ENCODE measurements at places on chromosomes 6 and 20. TPM values are rescaled to one million over a fixed set of nuclear protein-coding genes. Genes with fewer than 3 reads are reported as not detected.

LY6G6D gene
- not detected for total RNA-seq

SOBP gene
- total RNA-seq, result 0.75 TPM

SYNJ2 gene
- 46.7 TPM for total RNA-seq

SSTR4 gene
- total RNA-seq, result 0.32 TPM

MTG2 gene
- 36.8 TPM for total RNA-seq

OXT gene
- total RNA-seq, result not detected

OR2H1 gene
- total RNA-seq, result not detected

KCNK16 gene
- not detected for total RNA-seq

TFAP2D gene
- total RNA-seq, result not detected

BTN1A1 gene
- not detected for total RNA-seq

RIPOR3 gene
- not detected for total RNA-seq

GLP1R gene
- not detected for total RNA-seq

HTR1E gene
- total RNA-seq, result not detected

RBBP8NL gene
- total RNA-seq, result 1.3 TPM

EPB41L1 gene
- total RNA-seq, result 81.3 TPM

ZNF831 gene
- not detected for total RNA-seq

WFDC9 gene
- total RNA-seq, result not detected

SLC35D3 gene
- total RNA-seq, result 0.05 TPM

ZC2HC1B gene
- total RNA-seq, result not detected

APOM gene
- total RNA-seq, result 2.9 TPM

OR12D3 gene
- total RNA-seq, result not detected

GSTA2 gene
- total RNA-seq, result not detected

Data from A549 treated with Hydrocortisone at 1 μM for 4 hours (cell line).